ENCODE measurements at places on chromosomes 5 and 9.

GRCh38 chr5:62521319-62521718 lies 57.3 kb upstream of the LRRC70 start:
- peak; percentile 22 for DNase-seq

- no peak for DNase-seq
Measured at GRCh38 chr9:37990404-37991015, 78.5 kb downstream of the SHB start.

- no peak for DNase-seq
Measured at GRCh38 chr5:108629779-108630528, 117.7 kb upstream of the FER start.

DNA sequence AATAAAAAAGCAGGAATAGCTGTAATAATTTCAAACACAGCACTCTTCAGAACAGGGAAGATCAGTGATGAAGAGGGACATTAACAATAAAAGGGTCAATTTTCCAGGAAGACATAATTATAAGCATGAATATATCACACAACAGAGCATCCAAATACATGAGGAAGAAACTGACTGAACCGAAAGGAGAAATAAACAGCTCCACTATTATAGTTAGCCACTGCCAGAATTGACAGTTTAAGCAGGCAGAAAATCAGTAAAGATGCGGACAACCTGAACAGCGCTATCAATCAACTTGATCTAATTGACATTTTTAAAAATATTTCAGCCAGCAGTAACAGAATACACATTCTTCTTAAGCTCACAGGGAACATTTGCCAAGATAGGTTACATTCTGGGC lies 89.1 kb downstream of the MED10 start:
- no peak for DNase-seq

Measured in GM12865 (cell line).